ENCODE measurements at places on chromosomes 6 and 20.

- DNase-seq = no peak
Observed at GRCh38 chr20:46022411-46023147, 6.4 kb upstream of the SLC12A5 start.

DNA sequence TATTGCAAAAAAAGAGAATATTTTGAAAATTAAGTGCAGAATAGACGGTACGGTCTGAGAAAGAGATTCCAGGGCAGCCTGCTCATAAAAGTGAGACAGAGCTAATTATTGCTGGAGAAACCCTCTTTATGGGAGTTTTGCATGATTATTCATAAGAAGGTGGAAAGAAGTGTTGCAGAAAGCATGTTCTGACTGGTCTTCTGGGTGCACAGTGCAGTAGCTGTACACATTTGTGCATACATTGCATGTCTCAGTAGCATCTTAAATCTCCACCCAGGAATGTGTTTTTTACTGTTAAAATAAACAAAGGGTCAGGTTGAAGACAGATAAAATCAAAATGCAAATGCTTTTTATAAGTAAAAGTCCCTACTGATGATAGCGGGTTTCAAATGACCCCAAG is 1813.6 kb upstream of the DEFB115 start:
- DNase-seq = peak; percentile 48

DNA sequence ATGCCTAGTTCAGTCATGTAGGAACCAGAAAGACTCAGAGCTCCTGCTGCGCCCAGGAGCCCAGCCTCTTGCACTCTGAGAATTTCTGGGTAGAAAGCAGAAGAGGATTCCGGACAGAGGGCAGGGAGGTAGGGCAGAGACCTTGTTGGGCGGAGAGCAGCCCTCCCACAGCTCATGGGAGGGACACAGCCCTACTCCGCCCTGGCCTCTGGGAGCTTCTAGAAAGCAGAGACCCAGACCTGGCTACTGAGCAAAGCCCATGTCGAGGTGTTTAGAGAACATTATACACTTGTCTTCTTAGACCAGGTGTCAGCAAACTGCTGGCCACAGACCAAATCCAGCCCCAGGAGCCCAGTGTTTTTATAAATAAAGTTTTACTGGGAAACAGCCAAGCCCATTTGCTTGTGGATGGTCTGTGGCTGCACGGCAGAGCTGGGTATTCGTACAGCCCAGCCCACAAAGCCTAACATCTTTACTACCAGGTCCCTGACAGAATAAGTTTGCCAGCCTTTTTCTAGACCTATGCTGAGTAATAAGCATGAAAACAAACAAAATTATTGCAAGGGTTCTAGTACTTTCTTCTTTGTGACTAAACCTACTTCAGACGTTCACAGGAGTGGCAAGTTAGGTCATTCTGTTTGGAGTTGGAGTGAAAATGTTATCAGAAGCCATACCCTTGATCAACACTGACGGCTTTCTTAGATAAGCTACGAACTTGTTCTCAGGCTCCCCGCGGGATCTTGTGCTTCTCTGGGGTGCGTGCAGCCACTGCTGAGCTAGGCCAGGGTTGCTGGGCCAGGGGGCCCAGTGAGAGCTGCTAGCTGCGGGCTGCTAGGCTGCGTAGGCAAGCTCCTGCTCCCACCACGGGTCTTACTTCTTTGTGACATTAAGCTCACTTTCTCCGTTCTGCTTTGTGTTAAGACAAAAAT is 235.1 kb upstream of the FOXQ1 start:
- no peak for DNase-seq

- DNase-seq = no peak
Observed at GRCh38 chr6:143700684-143701348, 23.1 kb downstream of the PHACTR2 start.

DNA sequence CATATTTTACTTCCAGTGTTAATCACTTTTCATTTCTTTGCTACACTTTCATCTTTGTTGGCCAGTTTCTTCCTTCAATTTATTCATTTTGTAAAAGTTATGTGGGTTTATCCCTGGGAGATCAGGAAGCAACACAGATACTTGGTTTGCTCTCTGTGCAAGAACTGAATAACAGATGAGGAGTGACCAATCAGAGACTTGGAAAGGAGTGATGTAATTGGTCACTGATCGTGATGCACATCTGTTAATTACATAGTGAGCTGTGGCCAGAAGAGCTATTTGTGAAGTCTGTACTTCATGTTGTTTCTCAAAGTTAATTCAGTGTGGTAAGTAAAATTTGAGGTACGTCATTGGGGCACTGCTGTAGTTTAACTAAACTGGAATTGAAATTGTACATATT is 21.3 kb downstream of the ANKRD6 start:
- no peak for DNase-seq
